Muscle of back (tissue), 13 donors: ENCODE measurements at places on chromosomes 11 and 22.

DNA sequence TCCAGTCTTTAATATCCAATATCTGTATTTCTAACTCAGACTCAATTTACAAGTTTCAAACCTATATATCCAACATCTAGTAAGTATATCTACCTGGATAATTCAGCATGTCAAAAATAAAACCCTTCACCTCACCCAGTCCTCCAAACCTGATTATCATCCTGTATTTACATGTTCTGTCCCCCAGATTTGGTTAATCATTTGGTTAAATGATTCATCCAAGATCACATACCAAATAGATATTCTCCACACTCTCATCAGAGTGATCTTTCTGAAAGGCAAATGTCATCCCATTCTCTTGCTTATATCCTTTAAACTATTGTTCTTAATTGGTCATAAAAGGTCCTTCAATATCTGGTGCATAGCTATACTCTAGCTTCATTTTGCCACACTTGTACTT lies 199.0 kb downstream of the SOX6 start:
- no peak for DNase-seq

DNA sequence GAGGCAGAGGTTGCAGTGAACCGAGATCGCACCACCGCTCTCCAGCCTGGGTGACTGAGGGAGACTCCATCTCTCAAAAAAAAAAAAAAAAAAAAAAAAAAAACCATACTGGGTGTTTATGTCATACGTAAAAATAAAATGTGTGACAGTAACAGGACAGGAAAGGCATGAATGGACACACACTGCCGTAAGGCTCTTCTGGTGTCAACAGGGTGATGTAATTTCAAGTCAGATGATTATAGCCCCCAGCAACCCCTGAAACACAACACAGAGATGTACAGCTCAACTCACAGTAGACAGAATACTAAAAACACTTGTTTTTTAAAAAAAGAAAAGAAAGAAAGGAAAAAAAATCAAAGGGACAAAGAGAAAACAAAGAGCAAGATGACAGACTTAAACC lies 22.2 kb downstream of the SBF1 start:
- DNase-seq: no peak

GRCh38 chr11:706957-707816 lies 1.2 kb downstream of the EPS8L2 start:
- DNase-seq: no peak

DNA sequence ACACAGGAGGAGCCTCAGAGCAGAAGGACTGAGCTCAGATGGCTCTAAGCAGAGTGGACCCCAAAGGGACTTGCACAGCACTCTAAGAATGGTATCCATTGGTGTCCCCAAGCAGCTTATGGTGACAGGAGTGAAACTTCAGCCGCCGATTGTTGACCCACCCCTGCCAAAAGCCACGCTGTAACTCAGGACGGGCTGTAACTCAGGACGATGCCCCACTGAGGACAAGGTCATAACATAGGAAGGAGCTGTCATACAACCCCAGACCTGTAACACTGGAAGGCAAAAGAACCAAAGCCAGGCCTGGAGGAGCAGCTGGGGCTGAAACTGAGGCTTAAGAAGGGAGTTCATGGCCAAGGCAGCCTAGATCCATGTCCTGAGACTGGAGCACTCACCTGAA lies 14.2 kb downstream of the CD59 start:
- no peak for DNase-seq

DNA sequence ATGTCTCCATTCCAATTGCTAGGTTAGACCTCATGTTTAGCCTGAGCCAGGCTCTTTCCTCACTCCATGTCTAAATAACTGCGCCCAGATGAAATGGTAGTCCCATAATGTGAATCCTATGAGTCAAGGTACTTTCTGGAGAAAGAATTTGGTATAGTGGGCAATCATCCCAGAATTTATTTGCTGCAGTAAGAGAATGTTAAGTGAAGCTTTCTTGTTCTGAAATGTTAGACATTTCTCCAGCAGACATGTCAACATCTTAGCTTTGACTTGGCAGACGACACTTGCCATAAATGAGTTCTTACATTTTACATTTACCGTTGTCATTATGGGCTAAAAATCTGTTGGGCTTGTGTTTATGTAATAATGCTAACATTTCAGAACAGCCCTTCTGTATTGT lies 165.2 kb downstream of the PGR start:
- no peak for DNase-seq
